T-cell (primary cell): ENCODE measurements at places on chromosomes 5 and 9.

DNA sequence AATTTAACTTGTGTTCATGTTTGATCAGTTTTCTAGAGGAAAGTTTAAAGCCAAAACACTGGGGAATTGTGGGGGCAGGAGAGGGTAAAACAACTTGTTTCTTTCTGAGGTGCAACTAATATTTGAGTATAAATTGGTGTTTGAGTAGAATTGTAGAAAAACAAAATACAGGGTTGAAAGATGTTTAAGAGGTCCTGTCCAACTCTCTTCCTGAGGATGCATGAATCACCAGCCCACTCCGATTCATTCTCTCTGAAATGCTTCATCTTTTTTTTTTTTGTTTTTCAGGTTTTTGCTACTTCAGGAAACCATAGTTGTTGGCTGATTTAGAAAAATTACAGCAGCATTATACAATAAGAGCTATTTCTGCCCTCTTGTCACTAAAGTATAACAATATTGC is 42.4 kb upstream of the TMC1 start:
- DNase-seq, result no peak

DNA sequence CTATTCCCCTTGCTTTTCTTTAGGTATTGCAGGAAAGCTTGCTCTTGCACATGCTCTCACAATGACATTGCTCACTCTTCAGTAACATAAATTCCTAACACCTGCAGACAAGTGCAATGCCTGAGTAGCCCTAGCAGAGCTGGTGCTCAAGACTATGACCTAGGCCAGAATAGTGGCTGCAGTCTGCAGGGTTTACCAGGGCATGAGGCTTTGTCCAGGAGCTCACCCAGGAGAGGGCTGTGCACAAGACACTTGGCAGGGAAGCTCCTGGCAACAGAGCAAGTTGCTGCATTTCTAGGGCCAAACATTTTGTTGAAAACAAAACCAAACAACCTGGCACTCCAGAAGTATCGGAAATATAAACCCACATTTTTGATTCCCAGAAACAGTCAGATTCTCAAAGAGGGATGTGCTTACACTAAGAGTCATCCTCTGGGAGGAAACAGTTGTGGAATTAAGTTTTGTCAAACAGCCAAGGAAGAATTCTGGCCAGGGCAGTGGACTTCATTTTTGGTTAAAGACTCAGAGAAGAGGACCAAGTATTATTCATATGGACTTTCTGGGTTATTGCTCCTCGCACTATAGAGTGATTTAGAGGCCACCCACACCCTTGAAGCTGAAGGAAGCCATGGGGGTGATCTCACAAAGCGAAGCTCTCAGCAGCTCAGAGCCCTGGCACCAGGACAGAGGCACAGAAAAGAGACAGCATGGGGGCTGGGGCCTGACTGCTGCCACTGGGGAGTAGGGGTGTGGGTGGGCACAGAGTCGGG is 44.9 kb downstream of the MACROH2A1 start:
- no peak for DNase-seq

- no peak for DNase-seq
Measured at GRCh38 chr9:124101215-124101968, 89.8 kb downstream of the LHX2 start.

DNA sequence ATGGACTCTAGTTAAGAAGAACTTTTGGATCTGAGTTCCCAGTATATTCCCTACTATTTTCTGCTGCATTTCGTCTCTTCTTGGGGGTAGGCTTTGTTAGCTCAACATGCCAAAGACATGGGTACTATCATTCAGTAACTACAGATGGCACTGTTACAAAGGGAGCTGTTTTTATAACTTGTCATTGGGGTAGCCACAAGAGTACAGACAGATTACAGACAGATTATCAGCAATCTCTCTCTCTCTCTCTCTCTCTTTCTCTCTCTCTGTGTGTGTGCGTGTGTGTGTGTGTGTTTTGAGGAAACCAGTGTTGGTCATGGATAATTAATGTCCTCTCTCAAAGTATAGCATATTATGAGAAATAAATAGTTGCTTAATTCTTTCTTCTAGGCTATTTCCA is 116.1 kb downstream of the WDR70 start:
- no peak for DNase-seq

GRCh38 chr5:101782352-101783103 is 513.6 kb downstream of the SLCO4C1 start:
- DNase-seq, result no peak

DNA sequence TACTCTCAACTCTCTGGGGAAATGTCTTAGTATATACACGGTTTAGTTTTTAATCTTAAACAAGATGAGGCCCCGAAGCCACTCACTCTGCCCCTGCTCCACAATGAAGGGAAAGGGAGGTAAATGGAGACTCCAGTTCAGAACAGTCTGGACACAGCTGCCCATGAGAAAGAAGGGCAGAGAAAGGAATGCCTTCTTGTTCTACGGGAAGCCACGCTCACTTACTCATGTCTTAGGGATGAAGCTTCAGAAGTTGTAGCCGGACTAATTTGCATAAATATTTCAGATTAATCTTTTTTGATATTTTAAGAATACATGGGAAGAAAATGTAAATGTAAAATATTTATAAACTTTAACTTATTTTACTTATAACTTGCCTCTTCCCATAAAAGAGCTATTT is 94.0 kb downstream of the COL23A1 start:
- no peak for DNase-seq

GRCh38 chr5:77993141-77993854 is 217.2 kb upstream of the TBCA start:
- DNase-seq, result no peak
